ENCODE measurements at places on chromosomes 3 and 15. TPM values are rescaled to one million over a fixed set of nuclear protein-coding genes. Genes with fewer than 3 reads are reported as not detected.

DNA sequence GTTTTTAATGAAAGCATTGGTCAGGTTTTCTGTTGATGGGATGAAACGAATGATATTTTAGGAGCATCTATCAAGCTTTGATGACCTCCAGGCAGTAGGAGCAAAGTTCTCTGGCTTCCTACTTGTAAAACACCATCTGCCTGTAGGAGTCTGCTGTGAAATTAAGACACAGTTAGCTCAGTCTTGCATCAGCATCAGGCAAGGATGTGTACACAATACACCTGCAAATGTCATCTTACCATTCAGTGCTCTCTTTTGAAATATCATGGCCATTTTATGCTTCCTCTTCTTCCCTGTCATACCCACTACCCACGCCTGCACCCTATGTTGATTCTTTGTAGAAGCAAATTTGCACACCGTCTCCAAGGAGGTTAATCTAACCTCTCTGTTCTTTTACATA, 38.2 kb downstream of the B3GALNT1 start:
- H3K4me3 ChIP-seq: no peak overlapping the region
- no peak for DNase-seq
- no peak overlapping the region for H3K27ac ChIP-seq
- no peaks in the 10 kb centered on the region for H3K27me3 ChIP-seq

CLDND1 gene
- total RNA-seq: 64.2 TPM

GRCh38 chr15:67009576-67010569, 55.5 kb upstream of the SMAD3 start:
- DNase-seq: no peak
- no peaks in the 10 kb centered on the region for H3K36me3 ChIP-seq
- H3K4me1 ChIP-seq: peaks cover 7% of the 10 kb centered on the region
- H3K27me3 ChIP-seq: no peaks in the 10 kb centered on the region

DNA sequence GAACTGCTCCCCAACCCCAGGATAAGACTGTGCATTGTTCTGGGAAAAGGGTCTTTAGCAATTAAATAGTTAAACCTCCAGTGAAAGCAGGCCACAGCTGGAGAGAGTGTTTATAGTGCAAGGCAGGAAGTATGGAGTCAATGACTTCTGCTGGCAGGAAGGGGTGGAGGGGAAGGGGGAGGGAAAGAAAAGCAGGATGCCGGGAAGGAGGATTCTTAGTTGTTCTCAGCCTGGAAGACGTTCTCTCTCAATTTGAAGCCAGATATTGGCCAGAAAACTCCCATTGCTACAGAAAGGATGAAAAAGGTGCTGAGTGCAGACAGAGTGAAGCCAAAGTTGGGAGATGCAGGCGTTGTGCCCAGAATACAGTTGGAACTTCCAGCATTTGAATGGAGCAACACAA, 35.7 kb upstream of the ACTL6A start:
- no peak overlapping the region for H3K4me3 ChIP-seq
- no peaks in the 10 kb centered on the region for H3K36me3 ChIP-seq
- H3K27me3 ChIP-seq: no peaks in the 10 kb centered on the region
- H3K4me1 ChIP-seq: peaks cover 5% of the 10 kb centered on the region
- H3K27ac ChIP-seq: peak overlapping the region; percentile 75

LDHAL6B gene
- total RNA-seq: not detected

Measured in heart left ventricle (tissue), 16 donors.